HTR-8/SVneo (cell line): ENCODE measurements at places on chromosomes 2 and 18.

GRCh38 chr2:54572262-54572635 is 116.1 kb downstream of the SPTBN1 start:
- peak; percentile 58 for DNase-seq

- DNase-seq, result no peak
Measured at GRCh38 chr18:8661754-8662559, 43.4 kb upstream of the MTCL1 start.

DNA sequence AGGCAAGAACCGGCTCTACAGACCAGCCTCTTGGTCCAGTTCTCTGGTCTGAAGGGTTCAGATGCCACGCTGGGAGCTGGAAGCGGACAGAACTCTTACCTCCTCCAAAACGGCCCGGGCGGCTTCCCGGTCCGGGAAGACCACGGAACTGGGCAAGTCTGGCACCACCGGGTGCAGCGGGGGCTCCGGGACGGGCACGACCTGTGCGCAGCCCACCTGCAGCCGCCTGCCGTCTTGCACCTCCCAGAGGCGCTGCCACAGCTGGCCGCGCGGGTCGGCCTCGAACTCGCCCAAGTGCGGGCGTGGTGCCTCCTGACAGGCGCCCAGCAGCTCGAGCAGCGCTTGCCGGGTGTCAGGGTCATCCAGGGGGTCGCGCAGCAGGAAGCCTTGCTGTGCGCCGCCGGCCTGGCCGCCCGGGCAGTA is 773 bp downstream of the CMPK2 start:
- no peak for DNase-seq

DNA sequence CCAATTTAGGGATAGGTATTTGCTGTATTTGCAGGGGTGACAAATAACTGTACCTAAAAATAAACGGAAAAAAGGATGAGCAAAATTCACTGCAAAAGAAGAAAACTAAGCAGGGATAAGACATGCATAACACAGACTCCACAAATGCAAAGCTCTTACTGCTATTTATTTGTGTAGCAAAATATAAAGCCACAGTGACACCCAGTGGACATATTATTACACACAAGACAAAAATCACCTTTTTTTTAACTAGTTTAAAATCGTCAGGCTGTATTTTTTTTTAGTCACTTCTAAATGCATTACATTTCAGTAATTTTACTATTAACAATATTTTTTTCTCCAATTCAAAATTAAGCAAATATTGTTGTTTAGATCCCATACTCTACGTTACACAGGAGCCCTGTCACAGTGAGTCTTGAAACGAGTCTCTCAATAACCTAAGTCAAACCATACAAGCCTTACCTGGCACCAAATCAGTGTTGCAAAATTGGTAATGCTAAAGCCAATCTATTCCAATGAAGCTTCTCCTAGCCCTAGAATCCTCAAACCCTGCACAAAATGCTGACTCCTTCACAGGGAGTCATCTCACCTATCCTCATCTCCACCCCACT is 23.7 kb downstream of the METTL4 start:
- peak; percentile 14 for DNase-seq

DNA sequence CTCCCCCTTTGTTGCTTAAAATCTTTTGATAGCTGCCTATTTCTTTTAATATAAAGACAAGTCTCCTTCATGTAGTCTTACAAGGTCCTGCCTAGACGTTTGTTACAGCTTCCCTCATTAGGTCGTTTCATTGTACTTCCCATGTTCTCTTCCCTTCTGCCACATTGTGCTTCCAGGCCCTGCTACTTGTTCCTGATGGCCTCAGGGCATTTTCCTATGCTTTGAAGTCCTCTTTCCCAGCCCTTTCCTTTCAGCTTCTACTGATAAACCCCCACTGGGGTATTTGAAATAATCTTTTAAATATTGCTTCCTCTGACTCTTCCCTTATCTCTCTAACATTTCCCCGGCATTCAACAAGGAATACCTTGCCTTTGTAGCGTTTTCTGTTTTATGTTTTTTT is 67.4 kb downstream of the UBE2E3 start:
- no peak for DNase-seq

GRCh38 chr2:118310681-118311429 is 222.6 kb downstream of the INSIG2 start:
- no peak for DNase-seq

GRCh38 chr18:66210875-66211274 is 393.0 kb downstream of the CDH19 start:
- DNase-seq, result no peak

GRCh38 chr2:159119652-159120257 is 151.3 kb downstream of the TANC1 start:
- DNase-seq, result no peak

DNA sequence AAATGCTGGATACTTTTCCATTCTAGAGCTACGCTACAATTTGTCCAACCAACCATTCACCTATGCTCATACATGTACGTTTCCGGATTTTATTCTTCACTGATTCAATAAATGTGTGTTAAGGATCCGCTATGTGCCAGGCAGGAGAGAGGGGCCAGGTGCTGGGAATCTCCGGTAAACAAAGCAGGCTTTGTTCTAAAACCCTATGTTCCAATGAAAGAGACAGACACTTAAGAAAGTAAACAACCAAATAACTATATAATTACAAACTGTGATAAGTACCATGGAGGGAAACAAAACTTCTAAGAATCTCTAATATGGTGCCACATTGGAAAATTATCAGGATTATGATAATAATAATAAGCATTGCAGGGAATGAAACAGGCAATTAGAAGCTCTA is 22.2 kb upstream of the POMC start:
- no peak for DNase-seq

DNA sequence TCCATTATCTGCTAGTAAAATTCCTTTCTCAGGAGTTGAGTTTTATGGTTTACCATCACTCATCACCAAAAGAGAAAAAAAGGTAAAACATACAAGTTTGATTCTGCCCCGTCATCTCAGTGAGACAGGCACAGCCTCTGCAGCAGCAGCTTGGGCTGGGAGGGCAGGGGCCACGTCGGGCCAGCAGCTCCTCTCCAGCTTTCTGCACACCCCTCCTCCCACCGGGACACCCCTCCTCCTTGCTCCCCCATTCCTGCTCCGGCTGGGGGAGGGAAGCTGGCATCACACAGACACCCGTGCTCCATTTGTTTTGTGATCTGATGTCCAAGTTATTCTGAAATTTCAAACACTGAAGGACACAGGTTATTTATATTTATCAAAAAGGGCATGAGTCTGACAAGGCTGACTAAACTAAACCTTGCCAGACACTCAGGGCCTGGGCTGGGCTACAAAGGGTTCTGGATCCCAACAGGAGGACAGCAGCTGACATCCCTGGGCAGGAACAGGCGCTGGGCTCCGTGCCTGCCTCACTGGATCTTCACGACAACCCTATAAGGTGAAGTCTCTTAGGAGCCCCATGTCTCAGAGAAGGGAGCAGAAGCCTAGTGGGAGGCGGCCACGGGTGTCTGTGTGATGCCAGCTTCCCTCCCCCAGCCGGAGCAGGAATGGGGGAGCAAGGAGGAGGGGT is 71.4 kb downstream of the HDAC4 start:
- DNase-seq, result no peak

GRCh38 chr2:173929441-173929840 is 35.7 kb downstream of the SP3 start:
- no peak for DNase-seq

DNA sequence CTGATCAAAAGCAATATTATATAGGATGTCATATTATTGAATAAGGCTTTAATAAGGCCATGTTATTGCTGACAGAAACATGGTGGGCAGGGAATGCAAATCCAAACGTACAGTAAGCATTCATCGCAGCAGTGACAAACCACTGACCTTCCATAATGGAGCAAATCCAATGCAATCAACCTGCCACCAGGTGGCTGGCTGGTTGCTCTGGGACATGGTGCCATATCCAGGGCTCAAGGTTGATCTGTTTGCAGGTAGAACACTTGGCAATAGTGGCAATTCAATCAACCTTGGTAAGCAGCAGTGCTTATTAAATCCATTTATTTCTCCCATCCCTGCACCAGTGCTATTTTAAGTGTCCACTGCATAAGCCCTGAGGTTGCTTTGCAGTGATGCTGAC is 75.4 kb downstream of the CERKL start:
- no peak for DNase-seq

DNA sequence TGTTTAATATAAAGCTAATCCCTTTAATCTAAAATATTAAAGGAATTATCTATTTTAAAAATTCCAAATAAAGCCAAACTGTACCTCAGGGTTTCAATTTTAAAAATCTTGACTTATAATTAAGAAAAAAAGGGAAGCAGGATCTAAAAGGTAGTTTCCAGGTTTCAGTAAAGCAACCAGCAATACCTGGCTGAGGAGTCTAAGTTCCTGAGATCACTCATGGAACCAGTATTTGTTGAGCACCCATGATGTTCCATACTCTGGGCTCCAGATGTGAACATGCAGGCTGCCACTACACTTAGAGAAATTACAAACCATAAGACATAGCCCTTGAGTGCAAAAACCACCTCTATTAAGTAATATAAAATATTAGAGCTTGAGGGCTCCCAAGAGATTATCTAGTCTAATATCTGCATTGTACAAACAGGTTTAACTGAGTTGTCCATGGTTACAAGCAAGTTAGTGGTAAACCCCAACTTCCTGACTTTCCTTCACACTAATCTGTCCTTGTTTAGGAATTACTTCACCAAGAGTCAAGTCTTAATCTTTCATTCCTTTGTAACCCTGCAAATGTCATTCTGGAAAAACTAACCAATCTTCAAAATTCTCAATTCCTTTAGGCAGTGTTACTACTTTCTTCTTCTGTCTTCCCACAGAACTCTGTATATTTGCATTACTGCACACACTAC is 49.2 kb downstream of the CLASP1 start:
- DNase-seq, result no peak

DNA sequence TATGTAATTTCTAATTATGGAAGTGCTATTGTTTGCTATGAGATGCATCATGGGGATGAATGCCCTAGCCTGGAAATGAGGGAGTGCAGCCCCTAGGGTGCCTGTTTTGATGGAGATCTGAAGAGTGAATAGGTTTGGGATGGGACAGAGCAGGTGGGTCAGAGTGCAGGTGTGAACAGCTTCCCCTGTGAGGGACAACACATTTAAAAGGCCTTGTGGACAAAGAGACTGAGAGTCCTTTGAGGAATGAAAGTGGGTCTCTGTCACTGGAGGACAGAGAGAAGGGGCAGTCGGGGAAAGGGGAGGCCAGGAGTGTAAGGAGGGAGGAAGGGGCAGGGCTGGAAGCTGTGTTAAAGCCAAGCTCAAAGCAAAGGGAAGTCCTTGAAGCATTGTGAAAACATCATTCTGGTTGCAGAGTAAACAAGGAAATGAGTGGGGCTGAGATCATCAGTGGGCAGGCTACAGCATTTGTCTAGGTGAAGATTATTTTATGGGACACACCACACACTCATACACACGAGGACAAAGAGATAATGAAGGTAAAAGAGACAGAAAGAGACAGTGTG is 877.6 kb downstream of the SLC4A3 start:
- no peak for DNase-seq

DNA sequence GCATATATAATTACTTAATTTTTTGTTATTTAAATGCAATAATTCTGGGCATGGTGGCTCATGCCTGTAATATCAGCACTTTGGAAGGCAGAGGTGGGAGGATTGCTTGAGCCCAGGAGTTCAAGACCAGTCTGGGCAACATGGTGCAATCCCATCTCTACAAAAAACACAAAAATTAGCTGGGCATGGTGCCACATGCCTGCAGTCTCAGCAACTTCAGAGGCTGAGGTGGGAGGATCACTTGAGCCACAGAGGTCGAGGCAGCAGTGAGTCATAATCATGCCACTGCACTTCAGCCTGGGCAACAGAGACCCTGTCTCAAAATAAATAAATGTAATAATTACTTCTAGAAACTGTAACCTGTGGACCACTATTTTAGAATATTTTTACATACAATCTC is 21.5 kb upstream of the TMEM87B start:
- DNase-seq, result no peak

DNA sequence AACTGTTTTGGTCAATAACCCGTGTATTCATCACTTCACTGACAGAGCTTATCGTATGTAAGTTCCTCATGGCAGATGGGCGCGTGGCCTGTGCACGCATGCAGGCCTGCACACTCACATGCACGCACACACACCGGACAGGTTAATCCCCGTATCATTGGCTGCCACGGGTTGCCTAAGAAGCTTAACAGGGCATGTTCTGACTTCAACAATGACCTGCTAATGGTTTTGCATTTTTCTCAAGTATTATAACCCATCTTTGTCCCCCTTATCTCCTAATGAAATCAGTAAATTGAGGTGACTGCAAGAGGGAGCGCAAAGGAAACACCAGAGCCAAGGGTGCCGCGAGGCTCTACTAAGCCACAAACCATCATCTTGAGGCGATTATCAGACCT is 399.0 kb upstream of the ID2 start:
- DNase-seq, result no peak

- DNase-seq, result no peak
Measured at GRCh38 chr18:62418258-62418657, 93.1 kb downstream of the TNFRSF11A start.

DNA sequence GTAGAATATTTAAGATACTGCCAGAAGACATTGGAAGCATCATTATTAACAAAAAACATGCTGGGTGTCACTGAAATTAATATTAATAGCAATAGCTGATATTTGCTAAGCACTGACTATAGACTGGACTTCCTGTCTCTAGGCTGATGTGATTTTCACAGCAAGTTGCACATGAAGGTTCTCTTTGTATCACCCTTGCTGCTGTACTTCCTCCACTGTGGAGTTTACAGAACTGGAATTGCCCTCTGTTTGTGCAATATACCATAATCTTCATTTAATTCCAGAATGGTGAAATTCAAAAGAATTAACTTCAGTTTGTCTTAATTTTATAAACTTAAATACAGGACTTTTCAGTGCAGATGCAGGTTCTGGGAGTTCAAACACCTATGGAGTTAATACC is 585.1 kb downstream of the RNF144A start:
- no peak for DNase-seq

DNA sequence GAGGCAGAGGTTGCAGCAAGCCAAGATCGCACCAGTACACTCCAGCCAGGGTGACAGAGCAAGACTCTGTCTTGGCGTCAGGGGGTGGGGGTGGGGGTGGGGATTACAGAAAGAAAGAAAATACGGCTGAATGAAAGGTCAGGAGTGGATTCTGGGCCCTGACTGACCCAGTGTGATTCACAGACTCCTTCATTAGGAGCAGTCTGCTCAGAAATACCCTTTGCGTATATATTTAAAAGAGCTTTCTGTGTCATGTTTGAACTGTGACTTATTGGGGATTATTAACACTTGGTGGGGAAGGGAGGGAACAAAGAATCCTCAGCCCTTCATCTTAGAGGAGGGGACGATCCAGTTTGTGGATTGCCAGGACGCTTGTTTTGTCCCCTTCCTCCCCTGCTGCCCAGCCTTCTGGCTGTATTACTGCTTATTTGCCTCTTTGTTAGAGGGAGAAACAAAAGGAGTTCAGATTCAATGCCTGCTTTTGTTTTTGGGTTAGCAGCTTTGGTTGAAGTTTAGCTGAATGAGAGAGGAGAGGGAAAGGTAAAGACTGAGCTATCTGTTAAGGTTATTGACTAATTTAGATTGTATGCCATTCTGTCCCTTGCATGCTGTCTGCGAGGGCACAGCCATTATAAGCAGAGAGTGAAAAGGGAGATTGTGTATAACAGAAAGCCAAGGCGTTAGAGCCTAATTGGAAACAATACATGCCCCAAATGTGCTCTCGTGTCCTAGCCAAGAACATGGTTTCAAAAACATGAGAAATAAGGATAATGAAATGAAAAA is 118.3 kb downstream of the FMNL2 start:
- DNase-seq, result no peak

- no peak for DNase-seq
Measured at GRCh38 chr2:204024906-204025475, 88.4 kb downstream of the ICOS start.
